ENCODE measurements at places on chromosomes 12 and 14. TPM values are rescaled to one million over a fixed set of nuclear protein-coding genes. Genes with fewer than 3 reads are reported as not detected.

DNA sequence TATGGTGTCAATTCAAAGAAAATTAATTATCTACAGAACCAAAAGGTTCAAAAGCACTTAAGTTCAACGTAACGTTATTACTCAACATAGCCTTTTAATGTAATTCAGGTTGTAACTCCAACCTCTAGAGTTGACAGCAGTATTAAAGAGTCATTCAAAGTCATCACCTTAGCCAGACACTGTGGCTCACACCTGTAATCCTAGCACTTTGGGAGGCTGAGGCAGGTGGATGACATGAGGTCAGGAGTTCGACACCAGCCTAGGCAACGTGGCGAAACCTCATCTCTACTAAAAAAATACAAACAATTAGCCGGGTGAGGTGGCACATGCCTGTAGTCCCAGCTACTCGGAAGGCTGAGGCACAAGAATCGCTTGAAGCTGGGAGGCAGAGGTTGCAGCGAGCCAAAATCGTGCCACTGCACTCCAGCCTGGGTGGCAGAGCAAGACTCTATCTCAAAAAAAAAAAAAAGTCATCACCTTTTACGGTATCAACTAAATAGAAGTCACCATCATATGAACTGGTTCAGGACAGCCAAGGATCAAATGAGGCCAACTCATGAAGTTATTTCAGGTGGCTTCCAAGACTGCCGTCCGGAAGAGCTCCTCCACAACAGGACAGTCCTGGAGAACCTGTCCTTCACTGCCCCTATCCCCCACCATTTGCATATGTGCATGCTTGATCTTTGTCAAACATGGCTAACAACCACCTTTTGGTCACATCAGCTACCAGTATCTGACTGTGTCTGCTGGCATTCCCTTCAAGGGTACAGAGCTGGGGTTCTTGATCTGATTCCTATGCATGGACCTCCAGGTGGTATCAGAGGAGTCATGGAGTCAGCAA lies 4.2 kb downstream of the PPTC7 start:
- no peak for DNase-seq

Gene WASHC3
- 32.6 TPM for total RNA-seq

Gene DACT1
- total RNA-seq = 12.2 TPM

- DNase-seq = no peak
Observed at GRCh38 chr12:47817272-47818006, 2.3 kb downstream of the HDAC7 start.

GRCh38 chr12:1995205-1995896 lies 8.9 kb downstream of the DCP1B start:
- DNase-seq = no peak

DNA sequence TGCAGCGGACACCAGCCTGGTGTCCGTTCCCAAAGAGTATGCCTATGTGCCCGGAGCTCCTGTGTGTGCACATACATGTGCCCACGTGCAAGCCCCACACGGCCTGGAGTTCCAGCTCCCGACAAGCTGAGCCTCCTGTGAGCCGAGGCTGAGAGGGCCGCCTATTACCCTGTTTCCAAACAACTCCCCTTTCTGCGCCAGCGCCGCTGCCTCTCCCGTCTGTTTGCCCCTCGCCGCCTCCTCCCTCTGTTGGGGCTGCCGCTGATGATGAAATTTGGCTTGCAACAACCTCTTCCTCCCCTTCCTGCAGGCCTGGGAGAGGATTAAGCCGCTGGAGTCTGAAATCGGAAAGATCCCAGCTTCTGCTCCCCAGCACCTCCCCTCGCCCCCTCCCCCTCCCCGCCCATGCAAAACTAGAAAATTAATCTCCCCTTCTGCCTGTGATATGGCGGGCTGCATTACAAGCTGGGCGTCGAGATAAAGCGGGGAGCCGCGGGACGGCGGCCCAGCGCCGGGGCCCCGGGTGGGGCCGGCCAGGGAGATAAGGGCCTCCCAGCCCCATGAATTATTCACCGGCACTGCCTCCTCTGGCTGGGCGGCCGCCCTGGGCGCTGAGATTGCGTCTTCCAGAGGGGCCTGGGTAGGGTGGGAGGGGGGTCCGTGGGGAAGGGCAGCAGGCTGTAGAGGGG lies 6.8 kb upstream of the ASIC1 start:
- DNase-seq = no peak

DNA sequence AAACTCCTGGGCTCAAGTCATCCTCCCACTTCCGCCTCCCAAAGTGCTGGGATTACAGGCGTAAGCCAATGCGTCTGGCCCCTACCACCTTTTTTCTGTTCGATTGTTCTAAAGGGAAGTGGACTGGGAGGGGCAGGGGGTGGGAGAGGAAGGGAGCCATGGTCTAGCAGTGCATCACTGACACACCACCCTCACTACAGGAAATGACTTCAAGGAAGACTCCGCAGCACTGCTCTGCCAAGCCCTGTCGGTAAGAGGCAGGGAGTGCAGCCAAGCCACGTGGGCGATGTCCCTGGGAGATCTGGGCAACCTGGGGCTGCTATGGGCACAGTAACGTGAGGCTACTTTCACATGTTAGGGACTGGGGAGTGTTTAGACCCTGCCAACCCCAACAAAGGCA lies 18.0 kb downstream of the LRRC74A start:
- no peak for DNase-seq

GRCh38 chr12:66036317-66036716 lies 94.2 kb downstream of the LLPH start:
- DNase-seq = peak; percentile 89

DNA sequence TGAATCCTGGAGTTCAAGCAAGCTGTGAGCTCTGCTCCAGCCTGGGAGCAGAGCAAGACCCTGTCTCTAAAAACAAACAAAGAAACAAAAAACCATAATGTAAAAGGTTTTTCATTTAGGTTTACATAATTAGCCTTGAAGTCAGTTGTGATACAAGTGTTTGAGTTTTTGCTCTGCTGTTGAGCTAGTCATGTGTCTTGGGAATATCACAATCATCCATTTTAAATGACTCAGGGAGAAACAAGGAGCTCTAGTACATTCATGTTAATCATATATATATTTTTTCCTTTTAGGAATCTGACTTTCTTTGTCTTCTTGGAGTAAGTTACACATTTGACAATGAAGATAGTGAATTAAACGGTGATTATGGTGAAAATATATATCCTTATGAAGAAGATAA lies 12.9 kb downstream of the MIA2 start:
- no peak for DNase-seq

Gene PTCSC3
- not detected for total RNA-seq

Gene OVCH1
- not detected for total RNA-seq

DNA sequence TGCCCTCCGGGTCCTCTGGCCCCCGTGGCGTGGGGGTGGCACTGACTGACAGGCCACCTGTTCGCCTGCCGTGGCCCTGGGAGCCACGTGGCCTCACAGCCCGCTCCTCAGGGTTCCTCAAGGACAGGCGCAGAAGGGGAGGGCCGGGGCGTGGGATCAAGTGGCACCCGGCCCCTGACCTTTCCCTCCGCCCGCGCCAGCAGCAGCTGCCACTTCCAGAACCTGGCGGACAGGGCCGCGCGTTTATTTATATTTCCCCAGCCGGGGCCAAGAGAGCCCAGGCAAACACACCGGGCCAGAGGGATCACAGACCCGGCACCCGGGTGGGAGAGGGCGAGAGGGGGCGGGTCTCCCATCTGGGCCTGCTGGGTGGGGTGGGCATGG lies 92.6 kb downstream of the RFLNA start:
- DNase-seq = no peak

Gene DGLUCY
- 38.1 TPM for total RNA-seq

- no peak for DNase-seq
Observed at GRCh38 chr12:106192659-106193393, 54.1 kb upstream of the NUAK1 start.

Gene RGS6
- total RNA-seq = not detected

Gene CALM1
- 293 TPM for total RNA-seq

DNA sequence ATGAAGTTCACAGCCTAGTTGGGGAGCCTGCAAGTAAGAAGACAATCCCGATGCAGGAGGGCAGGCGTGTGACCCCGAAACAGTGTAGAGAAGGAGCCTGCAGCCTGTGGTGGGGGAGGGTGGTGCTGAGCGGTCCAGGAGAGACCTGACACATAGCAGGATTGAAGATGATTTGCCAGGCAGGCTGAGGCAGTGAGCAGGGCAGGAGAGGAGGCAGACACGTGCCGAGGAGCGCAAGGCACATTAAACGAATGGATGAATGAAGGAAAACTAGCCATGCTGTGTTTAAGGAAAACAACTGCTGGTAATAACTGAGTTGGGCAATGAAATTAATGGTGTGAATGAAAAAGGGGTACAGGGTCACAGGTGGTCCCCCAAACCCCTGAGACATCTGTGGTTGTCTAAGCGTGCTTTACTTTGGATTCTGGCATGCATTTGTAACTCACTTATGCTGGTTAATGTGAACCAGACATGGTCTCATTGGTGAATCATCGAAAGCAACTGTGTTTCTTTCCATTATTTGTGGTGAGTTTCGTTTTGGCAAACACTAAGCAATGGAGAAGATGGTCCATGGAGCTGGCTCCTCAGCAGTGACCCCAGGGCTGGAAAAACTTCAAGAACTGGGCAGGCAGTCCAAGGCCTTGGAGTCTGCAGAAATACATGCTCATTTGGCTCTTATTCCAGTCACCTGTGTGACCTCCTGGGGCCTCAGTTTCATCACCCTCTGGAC lies 96.9 kb upstream of the EVL start:
- DNase-seq = peak; percentile 68
